ENCODE measurements at places on chromosomes 16 and 17.

GRCh38 chr16:88994695-88995094, 17.7 kb upstream of the CBFA2T3 start:
- DNase-seq: no peak

GRCh38 chr16:62391134-62391533, 354.9 kb upstream of the CDH8 start:
- no peak for DNase-seq

- no peak for DNase-seq
Observed at GRCh38 chr17:47669081-47669480, 19.4 kb downstream of the KPNB1 start.

DNA sequence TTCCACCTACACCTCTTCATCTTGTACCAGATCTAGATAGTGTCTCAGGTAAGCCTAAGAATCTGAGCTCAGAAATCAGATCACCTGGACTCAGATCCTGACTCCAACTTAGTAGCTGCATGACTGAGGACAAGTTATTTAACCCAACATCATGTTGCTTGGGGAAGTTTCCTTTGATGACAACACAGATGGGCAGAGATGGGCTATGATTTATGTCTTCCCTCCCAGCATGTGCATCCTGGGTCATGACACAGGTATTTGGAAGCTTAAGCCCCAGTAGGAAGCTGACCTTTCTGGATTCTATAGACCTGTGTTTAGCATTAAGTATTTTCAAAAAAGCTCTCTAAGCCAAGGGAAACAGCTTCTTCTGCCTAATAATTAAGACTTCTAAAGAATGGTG, 12.4 kb upstream of the HEATR6 start:
- no peak for DNase-seq

DNA sequence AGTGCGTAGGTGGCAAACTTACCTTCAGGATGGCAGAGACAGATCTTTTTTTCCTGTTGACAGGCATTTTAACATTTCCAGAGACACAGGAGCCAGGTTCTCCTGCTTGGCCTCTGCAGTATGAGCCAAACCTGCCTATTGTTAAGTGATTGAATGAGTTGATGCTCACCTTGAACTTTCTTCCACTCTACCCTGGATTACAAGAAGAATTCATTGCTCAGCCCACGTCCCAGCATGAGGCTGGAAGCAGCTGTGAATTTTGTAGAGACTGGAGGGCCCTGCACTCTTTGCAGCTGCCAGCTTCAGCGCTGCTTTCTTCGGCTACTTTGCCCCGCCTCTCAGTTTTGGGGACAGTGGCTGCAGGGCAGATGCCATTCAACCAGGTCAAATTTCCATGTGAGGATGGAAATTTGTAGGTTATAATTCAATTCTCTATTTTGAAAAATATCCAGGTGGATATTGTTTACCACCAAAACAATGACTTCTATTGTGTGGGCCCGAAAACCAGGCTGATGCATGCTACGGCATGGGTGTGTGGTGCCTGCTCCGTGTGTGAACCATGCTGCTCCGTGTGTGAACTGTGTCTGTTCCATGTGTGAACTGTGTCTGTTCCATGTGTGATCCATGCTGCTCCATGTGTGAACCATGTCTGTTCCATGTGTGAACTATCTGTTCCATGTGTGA, 75.2 kb upstream of the METTL9 start:
- DNase-seq: no peak

DNA sequence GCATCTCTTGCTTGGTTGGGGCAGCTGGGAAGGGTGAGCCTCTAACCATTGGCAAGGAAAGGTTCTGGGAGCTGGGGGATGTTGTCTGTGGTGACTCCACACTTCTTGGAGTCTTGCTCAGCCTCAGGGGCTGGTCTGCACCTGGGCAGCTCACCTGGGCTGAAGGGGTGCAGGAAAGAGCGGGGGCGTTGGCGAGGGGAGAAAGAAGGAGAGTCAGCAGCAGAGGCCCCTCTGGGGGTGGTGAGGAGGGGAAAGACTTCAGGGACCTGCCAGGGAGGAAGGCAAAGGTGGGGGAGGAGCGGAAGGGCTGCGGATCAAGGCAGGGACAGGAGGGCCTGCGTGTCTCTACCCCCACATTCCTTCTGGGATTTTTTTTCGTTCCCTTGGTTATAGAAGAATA, 47.7 kb downstream of the CCDC42 start:
- no peak for DNase-seq

DNA sequence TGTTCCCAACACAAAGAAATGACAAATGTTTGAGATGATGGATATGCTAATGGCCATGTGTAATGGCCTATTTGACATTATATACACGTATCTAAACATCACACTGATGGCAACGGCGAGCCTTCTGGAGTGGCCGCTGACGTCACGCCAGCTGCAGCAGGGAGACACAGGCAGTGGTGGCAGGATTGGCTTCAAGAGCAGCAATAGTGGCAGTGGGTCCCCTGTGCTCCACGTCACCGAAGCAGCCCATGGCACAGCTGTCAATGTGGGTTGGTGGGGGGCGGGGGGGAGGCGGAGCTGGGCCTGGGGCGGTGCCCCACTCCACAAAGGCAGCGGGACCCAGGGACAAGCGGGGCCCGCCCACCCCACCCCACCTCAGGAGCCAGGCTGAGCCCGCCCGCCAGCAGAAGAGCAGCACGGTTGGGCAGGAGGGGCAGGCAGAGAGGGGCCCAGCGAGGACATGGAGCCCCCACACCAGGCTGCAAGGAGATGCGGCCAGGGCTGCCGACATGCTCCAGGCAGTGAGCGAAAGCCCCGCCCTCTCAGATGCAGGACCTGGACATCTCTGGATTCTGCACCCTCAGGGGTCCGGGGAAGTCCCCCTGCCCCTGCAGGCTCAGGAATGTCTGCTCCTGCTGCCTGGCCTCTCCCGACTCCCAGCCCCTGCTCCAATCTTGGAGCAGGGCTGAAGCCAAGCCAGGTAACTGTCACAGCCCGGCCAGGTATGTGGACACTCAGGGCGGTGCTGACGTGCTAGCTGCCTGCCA, 64.6 kb downstream of the USP32 start:
- no peak for DNase-seq

GRCh38 chr16:17775061-17775460, 304.3 kb upstream of the XYLT1 start:
- DNase-seq: no peak

DNA sequence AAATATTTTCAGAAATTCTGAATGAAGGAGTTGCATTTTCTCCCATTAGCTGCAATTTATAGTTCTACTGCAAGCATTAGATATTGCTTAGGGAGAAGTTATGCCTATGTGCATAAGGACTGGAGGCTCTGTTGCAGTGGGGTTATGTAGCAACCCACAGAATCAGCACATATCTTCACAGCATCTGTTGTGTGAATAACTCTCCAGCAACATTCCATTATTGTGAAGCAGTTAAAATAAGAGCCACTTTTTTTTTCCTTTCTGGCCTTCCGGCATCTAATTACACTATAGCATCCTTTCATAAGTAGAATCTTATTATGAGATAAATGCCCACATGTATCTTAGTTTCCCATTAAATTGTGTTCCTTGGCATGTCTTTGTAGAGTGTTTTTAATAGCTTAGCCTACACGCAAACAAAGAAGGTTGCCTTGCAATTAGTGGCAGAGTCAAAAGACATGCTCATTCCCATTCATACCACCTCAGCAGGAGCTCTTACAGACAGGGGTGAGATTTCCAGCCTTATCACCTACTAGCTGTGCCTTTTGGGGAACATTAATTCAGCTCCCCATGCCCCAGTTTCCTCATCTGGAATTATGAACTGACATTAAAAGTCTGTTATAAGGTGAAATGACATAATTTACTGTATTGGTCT, 596.0 kb upstream of the GOT2 start:
- no peak for DNase-seq

GRCh38 chr16:56769677-56770076, 39.7 kb downstream of the NUP93 start:
- no peak for DNase-seq

GRCh38 chr16:54211203-54211602, 75.4 kb downstream of the IRX3 start:
- DNase-seq: no peak

All from NCI-H1048 (cell line).